Stimulated activated CD8-positive, alpha-beta memory T cell treated with anti-CD3 and anti-CD28 coated beads, Interleukin-7, amount 100 ng/mL, for 1 hour (primary cell): ENCODE measurements at places on chromosomes 4 and X.

- no peak for DNase-seq
Measured at GRCh38 chr4:137952116-137952515, 290.0 kb downstream of the SLC7A11 start.

GRCh38 chr4:178347111-178347510 is 904.9 kb upstream of the AGA start:
- DNase-seq, result no peak

DNA sequence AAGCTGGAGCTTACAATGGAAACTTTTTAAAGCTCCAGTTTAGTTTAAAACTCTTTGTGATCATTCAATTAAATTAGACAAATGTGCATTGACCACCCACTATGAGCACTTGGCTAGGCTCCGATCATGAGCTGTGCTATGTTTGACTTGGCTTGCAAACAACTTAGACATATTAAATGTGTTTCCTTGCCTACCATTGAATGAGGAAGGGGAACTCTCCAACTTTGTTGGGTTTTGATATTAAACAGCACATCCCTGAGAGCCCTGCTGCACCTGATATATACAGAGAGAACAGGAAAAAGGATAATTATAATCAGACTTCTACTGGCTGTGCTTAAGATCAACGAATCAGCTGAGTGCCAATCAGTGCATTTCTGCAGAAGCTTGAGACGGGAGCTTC is 71.4 kb upstream of the ADGRL3 start:
- DNase-seq, result no peak

GRCh38 chr4:73589261-73589847 is 30.9 kb downstream of the RASSF6 start:
- DNase-seq, result no peak

GRCh38 chr4:124121461-124121971 is 591.0 kb downstream of the ANKRD50 start:
- no peak for DNase-seq

- no peak for DNase-seq
Measured at GRCh38 chr4:16129336-16129735, 45.5 kb upstream of the PROM1 start.

DNA sequence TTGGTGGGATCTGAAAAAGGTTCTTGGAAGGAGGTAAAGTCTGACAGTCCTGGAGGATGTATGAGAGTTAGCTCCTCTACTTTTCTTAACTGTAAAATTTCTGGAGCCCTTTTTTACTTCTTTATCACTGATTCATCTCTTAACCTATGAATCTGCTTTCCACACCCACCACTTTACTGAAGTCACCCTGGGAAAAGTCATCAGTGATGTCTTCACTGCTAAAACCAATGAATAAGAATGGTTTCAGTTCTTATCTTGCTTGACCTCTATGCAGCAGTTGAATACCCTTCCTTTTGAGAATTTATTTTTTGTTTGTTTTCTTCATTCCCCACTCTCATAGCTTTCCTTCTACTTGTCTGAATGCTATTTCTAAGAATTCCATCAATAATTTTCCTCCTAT is 80.0 kb downstream of the AREG start:
- DNase-seq, result no peak

DNA sequence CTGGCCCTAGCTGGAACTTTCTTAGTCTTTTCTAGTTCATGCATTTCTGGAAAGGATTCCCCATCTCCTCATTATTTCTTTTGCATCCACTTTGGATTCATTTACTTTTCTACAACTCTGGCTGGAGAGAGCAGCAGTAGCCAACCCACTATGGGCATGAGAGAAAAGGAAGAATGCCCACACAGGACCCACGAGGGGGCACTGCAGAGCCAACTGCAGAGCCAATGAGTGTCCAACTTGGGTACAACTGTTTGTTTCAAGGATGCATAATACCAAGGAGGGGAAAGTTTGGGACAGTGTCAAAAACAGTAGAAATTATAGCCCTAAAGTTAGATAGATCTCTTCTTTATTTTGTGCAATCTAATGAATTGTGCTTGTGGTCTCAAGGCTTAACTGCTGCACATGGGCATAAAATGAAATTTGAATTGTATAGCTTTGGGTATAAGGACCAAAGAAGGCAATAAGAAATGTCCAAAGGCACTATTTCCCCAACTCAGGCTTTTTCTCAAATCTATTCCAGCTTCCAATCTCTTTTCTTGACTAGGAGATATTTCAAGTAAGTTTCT is 230.6 kb downstream of the NSUN7 start:
- DNase-seq, result no peak

- DNase-seq, result no peak
Measured at GRCh38 chr4:24103434-24104157, 213.7 kb upstream of the PPARGC1A start.

GRCh38 chr4:32472918-32473317 is 1752.7 kb downstream of the PCDH7 start:
- no peak for DNase-seq

- no peak for DNase-seq
Measured at GRCh38 chr4:111689731-111690130, 455.5 kb upstream of the FAM241A start.

DNA sequence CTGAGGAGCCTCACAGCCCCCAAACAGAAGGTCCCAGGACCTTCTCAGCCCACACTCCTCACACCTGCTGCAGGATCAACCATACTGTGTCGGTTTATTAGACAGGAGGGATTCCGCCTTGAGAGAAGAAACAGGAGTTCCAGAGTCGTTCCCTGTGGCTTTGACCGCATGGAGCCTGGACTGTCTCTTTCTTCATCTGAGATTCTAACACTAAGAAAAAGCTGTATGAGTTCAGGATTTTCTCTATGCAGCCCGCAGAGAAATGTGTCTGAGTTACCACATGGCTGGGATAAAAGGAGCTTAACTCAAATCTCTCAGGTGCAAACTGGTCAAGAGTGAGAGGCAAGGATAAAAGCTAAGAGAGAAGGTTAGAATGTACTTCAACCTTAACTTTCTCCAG is 126.7 kb downstream of the AFAP1 start:
- no peak for DNase-seq

DNA sequence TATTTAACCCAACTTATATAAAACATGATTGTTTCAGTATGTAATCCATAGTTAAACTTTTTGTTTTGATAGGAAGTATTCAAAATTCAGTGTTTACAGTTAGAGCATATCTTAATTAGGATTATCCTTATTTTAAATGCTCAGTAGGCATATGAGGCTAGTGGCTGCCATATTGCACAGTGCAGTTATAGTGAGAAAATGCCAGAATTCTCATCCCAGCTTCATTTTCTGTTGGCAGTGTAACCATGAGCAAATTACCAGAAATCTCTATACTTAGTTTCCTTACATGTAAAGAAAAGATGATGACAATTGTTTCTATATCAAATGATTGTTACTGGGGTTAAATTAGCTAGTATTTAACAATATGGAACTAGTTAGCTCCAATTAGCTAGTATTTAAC is 265.8 kb downstream of the ARAP2 start:
- DNase-seq, result no peak

DNA sequence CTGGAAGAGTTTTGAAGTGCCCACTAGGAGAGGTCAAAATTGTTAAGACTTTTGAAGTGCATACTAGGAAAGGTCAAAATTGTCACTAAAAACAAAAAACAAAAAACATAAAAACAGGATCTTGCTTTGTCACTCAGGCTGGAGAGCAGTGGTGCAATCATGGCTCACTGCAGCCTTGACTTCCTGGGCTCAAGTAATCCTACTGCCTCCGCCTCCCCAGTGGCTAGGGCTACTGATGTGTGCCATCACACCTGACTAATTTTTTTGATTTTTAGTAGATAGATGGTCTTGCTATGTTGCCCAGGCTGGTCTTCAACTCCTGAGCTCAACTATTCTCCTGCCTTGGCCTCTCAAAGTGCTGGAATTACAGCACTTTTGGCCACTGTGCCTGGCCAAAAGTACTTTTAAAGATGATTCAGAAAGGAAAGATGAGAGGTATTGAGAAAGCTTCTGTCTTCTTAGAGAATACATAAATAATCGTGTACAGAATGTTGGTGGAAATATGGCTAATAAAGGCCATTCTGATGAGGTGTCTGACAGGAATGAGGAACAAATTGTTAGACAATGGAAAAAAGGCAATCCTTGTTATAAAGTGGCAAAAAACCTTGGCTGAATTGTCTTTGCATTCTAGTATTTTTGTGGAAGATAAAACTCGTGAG is 43.3 kb upstream of the STX18 start:
- DNase-seq, result no peak

DNA sequence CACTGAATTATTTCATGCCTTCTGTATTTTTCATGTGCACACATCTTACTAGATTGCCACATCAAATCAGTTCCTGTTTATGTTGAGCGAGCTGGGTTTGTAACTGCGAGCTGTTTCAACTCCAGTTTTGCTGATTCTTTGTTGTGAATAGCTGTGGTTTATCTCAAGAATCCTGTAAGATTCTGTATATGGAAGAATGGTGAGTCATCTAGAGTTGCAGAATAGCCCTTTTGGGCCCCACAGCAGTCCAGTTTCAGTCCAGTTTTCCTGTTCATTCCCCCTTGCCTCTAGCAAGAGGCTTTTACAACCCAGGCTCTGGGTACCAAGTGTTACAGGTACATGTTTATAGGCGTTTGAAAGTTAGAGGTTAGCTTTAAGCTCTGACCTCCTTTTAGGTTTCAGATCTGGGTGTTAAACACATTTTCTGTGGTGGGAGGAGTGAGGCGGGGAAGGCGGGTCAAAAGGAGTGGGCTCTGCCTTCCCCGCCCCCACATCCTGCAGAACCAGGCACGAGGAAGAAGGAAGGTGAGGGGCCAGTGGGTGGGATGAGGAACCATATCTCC is 32.7 kb downstream of the TBC1D14 start:
- DNase-seq, result no peak

DNA sequence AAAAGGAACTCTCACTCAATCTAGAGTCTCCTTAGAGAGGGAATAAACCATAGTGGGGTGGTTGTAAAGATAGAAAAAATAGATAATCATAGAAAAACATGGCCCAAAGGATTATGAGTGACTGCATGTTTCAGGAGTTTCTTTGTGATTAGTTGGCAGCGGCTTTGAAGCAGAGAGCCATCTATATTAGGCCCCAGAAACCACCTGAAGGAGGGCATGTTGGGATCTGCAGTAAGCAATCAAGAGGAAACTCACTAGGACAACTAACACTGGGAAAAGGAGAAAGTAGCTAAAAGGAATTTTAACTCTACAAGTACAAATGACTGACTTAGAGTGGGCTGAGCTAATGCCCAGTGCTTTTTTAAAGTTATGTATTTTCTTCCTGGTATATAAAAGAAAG is 269.2 kb upstream of the NRK start:
- DNase-seq, result no peak

GRCh38 chr4:23034731-23035130 is 342.0 kb downstream of the GBA3 start:
- no peak for DNase-seq

- DNase-seq, result no peak
Measured at GRCh38 chrX:105658136-105658535, 164.2 kb upstream of the NRK start.

GRCh38 chr4:145069361-145069760 is 28.6 kb downstream of the ANAPC10 start:
- DNase-seq, result no peak
